DMS153 (cell line): ENCODE measurements at places on chromosomes 16 and 17.

DNA sequence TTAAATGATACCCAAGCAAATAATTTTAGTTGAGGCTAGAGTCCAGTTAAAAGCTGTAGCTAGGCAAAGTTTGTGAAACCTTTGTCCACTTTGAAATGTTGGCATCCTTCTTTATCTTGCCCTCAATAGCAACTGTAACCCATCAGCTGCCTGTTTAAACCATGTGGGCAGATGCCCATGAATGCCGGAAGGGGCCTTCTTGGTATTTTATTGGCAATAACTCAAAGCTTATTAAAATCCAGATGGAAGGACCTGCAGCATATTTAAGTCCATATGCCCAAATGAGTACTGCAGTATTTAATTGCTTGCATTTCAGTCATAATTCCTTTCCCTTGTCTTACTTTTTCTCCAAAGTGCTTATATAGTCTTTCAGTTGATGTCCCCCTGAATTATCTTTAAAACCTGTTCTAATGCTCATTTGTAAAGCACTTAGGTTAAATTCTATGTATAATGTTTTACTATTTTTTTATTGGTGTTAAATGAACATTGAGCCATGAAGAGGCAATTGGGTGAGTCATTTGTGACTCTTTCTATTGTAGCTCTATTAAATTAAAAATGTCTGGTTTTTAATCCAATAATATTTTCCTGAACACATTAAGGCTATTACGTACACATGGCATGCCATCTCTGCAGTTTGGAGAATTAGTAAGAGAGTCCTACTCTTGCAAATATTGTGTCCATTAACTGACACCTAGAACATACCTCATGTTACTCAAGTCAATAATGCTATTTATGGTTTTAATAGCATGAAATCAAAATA lies 225.3 kb downstream of the KCNJ2 start:
- no peak for DNase-seq

- DNase-seq = no peak
Measured at GRCh38 chr16:60686824-60687223, 1349.4 kb downstream of the CDH8 start.

DNA sequence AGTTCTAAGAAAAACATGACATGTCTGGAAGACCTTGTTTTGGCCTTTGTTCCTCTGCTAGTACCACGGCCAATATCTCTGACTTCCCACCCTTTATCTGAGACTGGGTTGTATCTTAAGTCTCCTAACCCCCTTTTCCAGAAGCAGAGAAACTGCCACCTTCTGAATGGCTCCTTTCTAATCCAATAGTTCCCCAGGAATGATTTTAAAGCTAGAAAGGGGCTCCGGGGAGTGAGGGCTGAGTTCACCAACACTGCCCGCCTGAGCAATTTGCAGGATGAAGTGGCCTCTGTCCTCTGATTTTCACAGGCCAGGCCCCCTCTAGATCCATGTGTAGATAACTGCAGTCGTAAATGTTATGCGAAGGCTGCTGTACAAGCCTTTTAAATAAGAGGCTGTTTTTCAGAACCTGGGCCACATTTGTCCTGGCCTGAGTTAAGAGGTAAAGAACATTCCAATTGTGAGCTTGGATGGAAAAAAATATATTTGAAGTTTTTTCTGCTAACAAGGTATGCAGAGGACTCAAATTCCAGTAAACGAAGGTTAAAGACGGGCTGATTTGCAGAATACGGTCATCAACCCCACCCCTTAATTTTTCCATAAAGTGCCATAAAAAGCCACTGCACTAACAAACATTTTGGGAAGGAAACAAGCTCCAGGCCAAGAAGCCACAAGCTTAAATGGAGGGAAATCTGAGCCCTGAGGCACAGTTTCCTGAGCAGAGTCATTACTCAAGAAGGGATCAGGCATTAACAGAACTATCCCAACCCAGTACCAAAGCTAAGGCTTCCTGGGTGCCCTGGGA lies 117.0 kb upstream of the MAF start:
- no peak for DNase-seq

DNA sequence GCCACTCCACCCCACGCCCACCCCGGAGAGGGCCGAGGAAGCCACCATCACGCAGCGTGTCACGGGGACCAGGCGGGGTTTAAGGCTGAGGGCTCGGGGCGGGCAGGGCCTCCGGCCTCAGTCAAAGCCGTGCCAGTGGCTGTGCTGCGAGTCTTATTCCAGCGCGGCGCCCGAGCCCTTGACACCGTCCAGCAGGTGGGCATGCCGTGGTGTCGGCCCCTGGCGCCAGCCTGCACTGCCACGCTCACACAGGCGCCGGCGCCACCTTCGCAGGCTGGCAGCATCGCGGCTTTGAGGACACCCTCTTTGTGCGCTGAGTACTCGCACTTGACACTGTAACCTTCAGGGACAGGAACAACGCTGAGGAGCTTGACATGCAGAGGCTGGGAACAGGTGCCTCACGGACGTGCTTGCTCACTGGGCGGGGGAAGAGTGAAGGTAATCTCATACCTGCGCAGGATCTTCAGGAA lies 34.0 kb upstream of the ZNF629 start:
- DNase-seq = no peak
